Activated naive CD8-positive, alpha-beta T cell treated with anti-CD3 and anti-CD28 coated beads, Interleukin-2, amount 10 ng/mL, durations not matched to agents 7 days and 5 days (primary cell): ENCODE measurements at places on chromosomes 7 and 10. TPM values are rescaled to one million over a fixed set of nuclear protein-coding genes. Genes with fewer than 3 reads are reported as not detected.

The VWDE gene
- total RNA-seq: 5.5 TPM

The CHAT gene
- total RNA-seq: not detected

The GRM3 gene
- not detected for total RNA-seq

The ELMO1 gene
- total RNA-seq: 78.6 TPM

The RHOBTB1 gene
- total RNA-seq: not detected

The GSTO2 gene
- 1.4 TPM for total RNA-seq

The TSPAN13 gene
- 0.91 TPM for total RNA-seq

The AGR3 gene
- total RNA-seq: not detected

The FGL2 gene
- 9.6 TPM for total RNA-seq

The BAMBI gene
- 0.31 TPM for total RNA-seq

The C7orf25 gene
- total RNA-seq: 8.1 TPM

The MGAM2 gene
- not detected for total RNA-seq

The DNAJC1 gene
- total RNA-seq: 23.0 TPM

The MCM10 gene
- total RNA-seq: 45.0 TPM

The FOXP2 gene
- not detected for total RNA-seq

The ZNF365 gene
- 0.94 TPM for total RNA-seq

The AMZ1 gene
- 0.17 TPM for total RNA-seq

The SYNPO2L gene
- total RNA-seq: not detected

The MTPN gene
- 120 TPM for total RNA-seq

The EPDR1 gene
- total RNA-seq: 0.25 TPM

The TCAF2 gene
- total RNA-seq: 20.3 TPM

The SPDYE1 gene
- not detected for total RNA-seq

The AGAP4 gene
- total RNA-seq: 25.0 TPM

The ADCY1 gene
- total RNA-seq: 0.03 TPM

The PLEKHS1 gene
- total RNA-seq: not detected

The ZNF22 gene
- total RNA-seq: 42.8 TPM

The AKR1C4 gene
- not detected for total RNA-seq

The NPY gene
- total RNA-seq: not detected

The LEP gene
- not detected for total RNA-seq

The MYPN gene
- not detected for total RNA-seq

The CXCL12 gene
- total RNA-seq: not detected

The ACTR3C gene
- total RNA-seq: 6.4 TPM

The ACTL6B gene
- not detected for total RNA-seq

The KCNH2 gene
- total RNA-seq: 0.54 TPM

The GPR141 gene
- total RNA-seq: not detected
